ENCODE measurements at places on chromosomes 1 and 21.

GRCh38 chr1:248813546-248813945, 12.2 kb downstream of the SH3BP5L start:
- no peak for DNase-seq

GRCh38 chr1:18434041-18434440, 46.7 kb upstream of the KLHDC7A start:
- no peak for DNase-seq

DNA sequence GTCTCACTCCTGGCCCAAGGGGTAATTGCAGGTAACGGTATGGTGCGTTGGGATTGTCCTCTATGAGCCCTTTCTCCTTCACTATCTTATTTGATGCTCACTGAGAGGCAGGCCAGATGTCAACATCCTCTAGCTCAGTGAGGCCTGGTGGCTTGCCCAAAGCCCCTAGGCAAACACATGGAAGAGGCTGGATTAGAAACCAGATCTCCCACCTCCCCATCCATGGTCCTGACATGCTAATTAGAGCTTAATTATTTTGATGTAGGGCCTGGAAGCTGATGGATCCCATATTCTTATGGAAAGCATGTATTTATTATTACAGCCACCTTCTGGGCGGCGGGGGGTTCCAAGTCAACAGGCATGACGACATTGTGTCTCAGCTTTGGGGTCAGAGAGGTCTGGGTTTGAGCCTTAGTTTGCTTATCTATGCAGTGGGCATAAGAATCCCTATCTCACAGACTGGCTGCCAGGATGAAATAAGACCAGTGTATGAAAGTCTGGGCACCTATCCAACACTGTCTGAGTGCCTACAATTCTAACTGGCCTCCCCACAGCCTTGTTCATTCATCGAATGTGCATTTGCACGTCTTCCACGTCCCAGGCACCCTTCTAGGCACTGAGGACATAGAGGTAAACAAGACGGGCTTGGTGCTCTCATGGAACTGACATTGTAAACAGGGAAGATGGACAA, 6.2 kb downstream of the SMPDL3B start:
- no peak for DNase-seq

- no peak for DNase-seq
These were observed 9.3 kb downstream of the CBR1 start for GRCh38 chr21:36079010-36079649.

GRCh38 chr1:101440485-101440884, 203.7 kb downstream of the S1PR1 start:
- no peak for DNase-seq

DNA sequence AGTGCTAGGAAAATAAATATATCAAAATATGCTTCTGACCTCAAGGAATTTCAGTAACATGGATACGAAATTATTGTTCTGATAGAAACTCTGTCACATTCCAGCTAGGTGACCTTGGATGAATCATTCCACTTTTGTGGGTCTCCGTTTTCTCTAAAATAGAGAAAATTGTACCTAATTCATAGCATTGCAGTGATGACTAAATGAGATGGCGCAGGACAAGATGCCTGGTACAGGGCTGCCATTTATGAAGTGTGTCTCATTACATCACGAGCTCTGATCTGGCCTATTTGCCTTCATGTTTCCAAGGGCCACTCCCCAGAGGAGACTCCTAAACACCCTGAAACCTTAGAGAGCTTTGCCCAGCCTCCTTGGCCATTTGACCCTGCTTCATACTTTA, 480.0 kb upstream of the USP24 start:
- no peak for DNase-seq

DNA sequence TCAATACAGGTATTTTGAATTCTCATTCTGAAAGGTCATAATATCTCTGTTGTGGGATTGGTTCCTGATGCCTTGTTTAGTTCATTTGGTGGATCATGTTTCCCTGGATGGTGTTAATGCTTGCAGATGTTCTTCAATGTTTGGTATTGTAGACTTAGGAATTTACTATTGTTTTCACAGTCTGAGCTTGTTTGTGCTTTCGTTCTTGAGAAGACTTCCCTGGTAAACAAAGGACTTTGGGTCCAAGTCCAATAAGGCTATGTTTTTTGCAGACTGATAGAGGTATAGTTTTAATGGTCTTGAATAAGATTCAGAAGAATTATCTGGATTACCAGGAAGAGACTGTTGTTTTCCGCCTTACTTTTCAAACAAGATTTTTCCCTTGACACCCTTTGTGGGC, 1646.3 kb downstream of the AMY1C start:
- DNase-seq: no peak

- DNase-seq: no peak
These were observed 771.6 kb upstream of the CXADR start for GRCh38 chr21:16741141-16741665.

DNA sequence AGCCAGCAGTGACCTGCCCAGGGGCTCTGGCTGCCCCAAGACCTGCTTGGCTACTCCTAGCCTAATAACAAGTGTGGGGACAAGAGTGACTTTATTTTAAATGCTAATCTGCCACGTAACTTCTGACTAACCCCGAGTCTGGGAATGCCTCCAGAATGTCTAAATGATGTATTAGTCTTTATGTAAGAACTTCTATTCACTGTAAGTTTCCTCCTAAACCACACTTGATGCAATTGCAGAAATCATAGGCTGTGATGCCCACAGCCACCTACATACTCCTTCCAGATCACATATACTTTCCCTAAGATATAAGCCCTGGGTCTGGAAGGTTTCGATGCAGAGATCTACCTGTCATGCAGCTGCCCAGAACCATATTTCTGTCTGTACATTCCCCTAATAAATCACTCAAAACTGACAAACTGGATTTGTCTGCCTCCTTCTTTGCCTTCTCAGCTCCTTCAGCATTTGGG, 5.9 kb upstream of the VPS45 start:
- no peak for DNase-seq

DNA sequence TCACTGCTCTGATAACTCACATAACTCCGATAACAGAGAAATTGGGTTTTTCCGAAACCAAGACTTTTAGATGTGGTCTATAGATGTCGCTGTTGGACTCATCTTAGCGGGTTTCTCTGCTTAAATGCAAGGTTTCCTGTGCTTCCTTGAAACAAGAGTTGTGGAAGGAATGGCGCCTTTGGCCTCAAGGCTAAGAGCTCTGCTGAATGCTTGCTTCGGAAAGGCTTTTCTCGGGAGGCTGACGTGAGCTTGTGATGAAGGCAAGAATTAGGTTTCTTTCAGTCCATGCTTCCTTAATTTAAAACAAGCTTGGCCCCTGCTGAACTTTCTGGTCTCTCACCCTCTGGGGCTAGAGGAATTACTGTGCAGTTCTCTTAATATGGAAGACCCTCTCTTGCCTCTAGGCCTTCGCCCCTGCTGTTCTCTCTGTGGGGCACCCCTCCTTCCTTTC, 113.5 kb downstream of the MAP3K21 start:
- no peak for DNase-seq

DNA sequence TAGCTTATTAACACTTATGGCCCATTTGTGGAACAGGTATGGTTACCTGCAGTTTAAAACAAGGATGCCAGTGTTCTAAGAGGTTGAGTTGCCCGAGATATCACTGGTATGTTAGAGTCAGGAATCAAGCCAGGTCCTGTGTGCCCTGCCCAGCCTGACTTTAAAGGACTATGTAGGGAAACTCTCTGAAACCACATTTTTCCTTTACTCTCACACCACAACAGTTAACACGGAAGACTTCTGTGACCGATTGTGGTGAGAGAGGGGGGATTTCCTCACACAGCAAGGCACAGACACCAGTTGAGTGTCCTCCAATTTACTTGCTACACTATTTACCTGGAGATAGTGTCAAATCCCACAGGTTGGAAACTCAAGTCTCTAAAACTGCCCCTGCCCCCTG, 47.8 kb downstream of the UCK2 start:
- no peak for DNase-seq

DNA sequence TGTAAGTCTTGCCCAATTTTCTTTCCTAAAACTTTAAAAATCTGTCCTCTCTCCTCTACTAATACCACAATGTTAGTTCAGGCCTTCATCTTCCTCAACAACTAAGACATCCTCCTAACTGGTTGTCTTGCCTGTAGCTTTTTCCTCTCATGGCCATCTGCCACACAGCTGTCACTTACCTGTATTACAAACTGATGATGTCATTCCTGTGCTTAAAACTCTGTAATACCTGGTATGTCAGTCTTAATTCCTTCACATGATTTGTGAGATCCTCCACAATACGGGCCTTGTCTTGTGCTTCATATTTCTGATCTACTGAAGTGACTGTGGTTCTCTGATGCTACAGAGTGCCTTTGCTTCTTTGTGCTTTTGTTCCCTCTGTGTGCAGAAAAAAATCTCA, 9.8 kb downstream of the MRPS14 start:
- no peak for DNase-seq

DNA sequence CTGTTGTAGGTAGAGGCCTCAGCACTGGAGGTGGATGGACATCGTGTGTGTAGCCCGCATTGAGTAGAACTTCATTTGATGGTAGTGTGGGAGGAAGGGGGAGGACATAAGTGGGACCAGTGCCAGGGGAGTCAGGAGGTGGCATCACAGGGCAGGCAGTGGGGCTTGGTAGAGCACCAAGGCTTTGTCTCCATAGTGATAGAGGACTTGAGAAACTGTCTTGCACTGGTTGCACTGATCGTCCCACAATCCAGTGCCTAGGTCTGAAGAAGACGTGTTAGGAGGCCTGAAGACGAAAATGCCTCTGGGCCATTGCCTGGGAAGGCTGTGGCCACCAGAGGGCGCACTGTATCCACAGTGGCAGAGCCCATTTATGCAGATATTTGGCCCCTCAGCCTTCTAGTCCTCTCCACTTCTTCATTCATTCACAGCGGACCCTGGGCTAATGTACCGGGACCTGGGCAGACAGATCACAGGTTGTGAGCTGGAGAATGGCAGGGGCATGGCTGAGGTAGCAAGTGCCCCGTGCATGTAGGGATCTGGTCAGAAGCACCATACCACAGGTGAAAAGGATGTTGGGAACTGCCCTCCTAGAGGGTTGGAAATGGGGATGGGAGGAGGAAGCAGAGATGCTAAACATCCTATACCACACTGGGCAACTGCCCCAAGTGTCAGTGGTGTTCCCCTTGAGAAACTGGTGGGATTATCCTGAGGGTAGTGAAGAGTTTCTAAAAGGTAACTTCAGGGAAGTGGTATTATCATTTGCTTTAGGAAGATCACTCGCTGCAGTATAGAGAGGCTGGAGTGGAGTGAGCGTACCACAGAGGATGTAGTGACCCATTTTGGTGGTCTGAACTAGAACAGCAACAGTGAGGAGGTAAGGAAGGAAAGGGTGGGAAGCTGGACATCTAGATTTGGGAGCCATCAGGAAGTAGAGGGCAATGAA, 95.3 kb downstream of the PIK3R3 start:
- peak; percentile 64 for DNase-seq

DNA sequence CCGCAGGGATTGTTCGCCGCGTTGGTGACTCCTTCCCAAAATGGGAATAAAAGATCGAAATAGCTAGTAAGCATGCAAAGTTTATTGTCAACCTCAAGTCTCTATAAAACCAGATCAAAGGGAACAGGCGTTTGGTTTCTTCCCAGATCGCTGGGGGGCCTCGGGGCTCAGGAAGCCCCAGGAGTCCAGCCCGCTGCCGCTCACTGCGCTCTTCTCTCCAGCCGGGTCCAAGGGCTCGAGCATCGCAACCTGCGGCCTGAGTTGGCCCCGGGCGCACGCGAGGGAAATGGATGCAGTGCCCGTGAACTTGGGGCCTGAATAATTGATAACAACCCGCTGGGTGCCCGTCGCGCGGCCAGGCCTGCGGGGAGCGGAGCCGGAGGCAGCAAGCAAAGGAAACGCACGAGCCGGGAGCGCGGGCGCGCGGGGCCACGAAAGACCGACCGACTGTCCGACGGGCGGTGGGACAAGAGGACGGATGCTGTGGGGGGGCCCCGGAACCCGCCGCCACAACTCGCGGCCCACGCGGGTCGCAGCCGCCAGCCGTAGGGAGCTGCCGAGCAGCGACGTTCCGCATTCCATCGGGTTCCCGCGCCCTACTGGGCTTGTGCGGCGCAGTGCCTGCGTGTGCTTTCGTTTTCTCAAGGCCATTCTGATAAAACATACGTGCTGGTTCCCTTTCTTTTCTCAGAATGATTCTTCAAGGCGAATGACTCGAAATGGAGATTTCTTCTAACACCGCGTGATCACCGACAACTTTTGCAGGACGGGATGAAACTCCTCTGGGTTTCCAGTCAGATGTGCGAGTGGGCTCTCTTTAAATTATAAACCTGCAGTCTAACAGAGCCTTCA, 14.0 kb upstream of the ALX3 start:
- DNase-seq: no peak

- no peak for DNase-seq
These were observed 40.5 kb upstream of the ITPKB start for GRCh38 chr1:226779561-226779960.

DNA sequence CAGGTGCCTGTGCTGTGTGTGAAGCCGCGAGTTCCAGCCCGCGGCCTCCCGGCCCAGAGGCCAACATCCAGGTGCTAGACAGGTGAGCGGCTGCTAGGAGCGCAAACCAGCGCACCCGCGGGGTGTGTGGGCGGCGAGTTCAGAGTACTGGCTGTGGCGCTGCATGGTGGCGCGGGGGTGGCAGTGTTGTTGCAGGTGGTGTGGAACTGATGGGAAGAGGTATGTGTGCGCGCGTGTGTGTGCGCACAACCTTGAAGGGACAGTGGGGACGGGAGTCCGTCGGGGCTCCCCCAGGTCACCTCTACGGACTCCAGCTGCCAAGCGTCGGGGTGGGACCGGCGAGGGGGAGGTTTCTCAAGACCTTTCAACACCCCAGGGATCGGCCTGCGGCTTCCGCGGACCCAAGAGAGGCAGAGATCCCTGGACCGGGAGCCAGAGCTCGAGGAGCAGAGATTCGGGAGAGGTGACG, 433 bp upstream of the DMBX1 start:
- peak; percentile 13 for DNase-seq

DNA sequence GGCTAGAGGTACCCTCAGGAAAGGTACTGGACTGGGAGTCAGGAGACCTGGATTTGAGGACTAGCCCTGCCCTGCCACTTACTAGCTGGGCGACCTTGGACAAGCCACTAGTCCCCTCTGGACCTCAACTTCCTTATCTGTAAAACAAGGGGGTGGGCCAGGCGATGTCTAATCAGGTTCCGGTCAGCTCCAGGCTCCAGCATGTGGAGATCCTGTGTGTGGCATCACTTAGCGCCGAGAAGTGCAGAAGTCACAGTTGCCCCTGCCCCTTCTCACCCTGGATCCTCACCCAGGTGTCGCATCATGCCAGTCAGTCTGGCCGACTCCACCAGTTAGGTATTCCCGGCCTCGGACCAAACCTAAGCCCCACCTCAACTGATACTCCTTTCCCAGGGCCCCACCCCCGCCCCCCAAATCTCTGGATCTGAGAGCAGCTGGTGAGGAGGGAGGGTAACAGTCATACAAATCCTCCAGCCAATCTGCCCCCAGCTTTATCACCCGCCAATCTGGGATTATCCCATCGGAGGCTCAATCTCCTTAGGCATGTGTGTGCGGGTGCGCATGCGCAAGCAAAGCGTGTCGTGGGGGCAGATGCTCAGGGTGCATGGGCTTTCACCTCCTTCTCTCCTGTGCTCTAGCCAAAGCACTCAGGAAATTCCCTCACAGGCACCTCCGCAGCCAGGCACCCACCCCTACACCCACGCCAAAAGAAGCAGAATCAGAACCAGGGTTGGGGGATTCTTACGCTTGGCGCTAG, 5.4 kb downstream of the CELF3 start:
- no peak for DNase-seq

- no peak for DNase-seq
These were observed 25.6 kb upstream of the WNT4 start for GRCh38 chr1:22168412-22168973.

GRCh38 chr1:32749771-32750170, 47.2 kb upstream of the SYNC start:
- DNase-seq: no peak
